ENCODE measurements at places on chromosomes 16 and 17. TPM values are rescaled to one million over a fixed set of nuclear protein-coding genes. Genes with fewer than 3 reads are reported as not detected.

The PRPF8 gene
- total RNA-seq = 103 TPM

The IRX5 gene
- not detected for total RNA-seq

The RGS9 gene
- total RNA-seq = 2.7 TPM

The SLC9A5 gene
- 1.1 TPM for total RNA-seq

- peak overlapping the region; percentile 72 for H3K27ac ChIP-seq
- H3K4me1 ChIP-seq = peaks cover 13% of the 10 kb centered on the region
- no peaks in the 10 kb centered on the region for H3K27me3 ChIP-seq
- peak overlapping the region; percentile 63 for H3K4me3 ChIP-seq
- H3K36me3 ChIP-seq = no peaks in the 10 kb centered on the region
- no peak for DNase-seq
Observed at GRCh38 chr17:9648521-9649110, 3.3 kb downstream of the USP43 start.

GRCh38 chr17:28963055-28963611 is 11.8 kb upstream of the PHF12 start:
- no peak overlapping the region for H3K4me3 ChIP-seq
- no peaks in the 10 kb centered on the region for H3K36me3 ChIP-seq
- DNase-seq = no peak
- H3K27me3 ChIP-seq = peaks cover 3% of the 10 kb centered on the region
- no peaks in the 10 kb centered on the region for H3K4me1 ChIP-seq
- no peak overlapping the region for H3K27ac ChIP-seq

GRCh38 chr17:17512866-17513265 is 16.7 kb upstream of the RASD1 start:
- no peak overlapping the region for H3K27ac ChIP-seq
- peaks cover 29% of the 10 kb centered on the region for H3K4me1 ChIP-seq
- H3K4me3 ChIP-seq = no peak overlapping the region
- H3K36me3 ChIP-seq = no peaks in the 10 kb centered on the region

DNA sequence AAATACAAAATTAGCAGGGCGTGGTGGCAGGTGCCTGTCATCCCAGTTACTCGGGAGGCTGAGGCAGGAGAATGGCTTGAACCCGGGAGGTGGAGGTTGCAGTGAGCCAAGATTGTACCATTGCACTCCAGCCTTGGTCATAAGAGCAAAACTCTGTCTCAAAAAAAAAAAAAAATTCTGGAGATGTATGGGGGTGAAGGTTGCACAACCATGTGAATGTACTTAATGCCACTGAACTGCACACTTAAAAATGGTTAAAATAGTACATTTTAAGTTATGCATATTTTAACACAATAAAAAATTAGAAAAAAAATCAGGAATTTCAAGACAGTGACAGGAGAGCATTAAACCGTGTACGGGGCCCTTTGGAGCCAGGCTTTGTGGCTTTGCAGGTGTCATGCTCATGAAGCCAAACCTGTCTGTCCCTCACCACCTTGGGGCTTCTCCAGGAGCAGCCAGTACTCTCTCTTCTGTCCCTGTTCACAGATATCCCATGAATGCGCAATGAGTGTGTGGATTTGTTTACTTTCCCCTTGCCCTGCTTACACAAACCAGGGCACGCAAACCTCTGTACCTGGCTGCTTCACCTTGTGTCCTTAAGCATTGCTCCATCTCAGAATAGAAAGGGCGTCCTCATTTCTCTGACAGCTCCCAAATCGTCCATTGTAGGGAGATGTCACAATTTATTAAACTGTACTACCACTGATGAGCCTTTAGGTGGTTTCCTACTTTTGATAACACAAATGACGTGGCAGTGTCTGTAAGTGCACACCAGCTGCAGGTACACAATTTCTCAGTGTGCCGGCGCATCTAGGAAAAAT is 58.2 kb upstream of the CBX4 start:
- no peaks in the 10 kb centered on the region for H3K36me3 ChIP-seq
- H3K4me3 ChIP-seq = no peak overlapping the region
- peaks cover 13% of the 10 kb centered on the region for H3K4me1 ChIP-seq
- no peak overlapping the region for H3K27ac ChIP-seq
- H3K27me3 ChIP-seq = peaks cover 31% of the 10 kb centered on the region
- peak; percentile 52 for DNase-seq

GRCh38 chr17:54455251-54455868 is 445.3 kb upstream of the TOM1L1 start:
- H3K27me3 ChIP-seq = no peaks in the 10 kb centered on the region
- DNase-seq = peak; percentile 7
- no peaks in the 10 kb centered on the region for H3K4me1 ChIP-seq
- no peak overlapping the region for H3K27ac ChIP-seq
- no peak overlapping the region for H3K4me3 ChIP-seq
- H3K36me3 ChIP-seq = no peaks in the 10 kb centered on the region

GRCh38 chr17:34305061-34305460 is 14.2 kb upstream of the CCL8 start:
- no peaks in the 10 kb centered on the region for H3K36me3 ChIP-seq
- DNase-seq = no peak
- H3K27me3 ChIP-seq = no peaks in the 10 kb centered on the region
- no peaks in the 10 kb centered on the region for H3K4me1 ChIP-seq
- no peak overlapping the region for H3K4me3 ChIP-seq

GRCh38 chr17:7095625-7096024 is 15.6 kb upstream of the CLEC10A start:
- no peak overlapping the region for H3K27ac ChIP-seq
- no peak overlapping the region for H3K4me3 ChIP-seq
- H3K27me3 ChIP-seq = no peaks in the 10 kb centered on the region
- H3K4me1 ChIP-seq = no peaks in the 10 kb centered on the region

- peaks cover 11% of the 10 kb centered on the region for H3K27me3 ChIP-seq
- no peaks in the 10 kb centered on the region for H3K36me3 ChIP-seq
- no peak overlapping the region for H3K4me3 ChIP-seq
- no peaks in the 10 kb centered on the region for H3K4me1 ChIP-seq
Observed at GRCh38 chr17:34596920-34597319, 17.5 kb downstream of the TMEM132E start.

DNA sequence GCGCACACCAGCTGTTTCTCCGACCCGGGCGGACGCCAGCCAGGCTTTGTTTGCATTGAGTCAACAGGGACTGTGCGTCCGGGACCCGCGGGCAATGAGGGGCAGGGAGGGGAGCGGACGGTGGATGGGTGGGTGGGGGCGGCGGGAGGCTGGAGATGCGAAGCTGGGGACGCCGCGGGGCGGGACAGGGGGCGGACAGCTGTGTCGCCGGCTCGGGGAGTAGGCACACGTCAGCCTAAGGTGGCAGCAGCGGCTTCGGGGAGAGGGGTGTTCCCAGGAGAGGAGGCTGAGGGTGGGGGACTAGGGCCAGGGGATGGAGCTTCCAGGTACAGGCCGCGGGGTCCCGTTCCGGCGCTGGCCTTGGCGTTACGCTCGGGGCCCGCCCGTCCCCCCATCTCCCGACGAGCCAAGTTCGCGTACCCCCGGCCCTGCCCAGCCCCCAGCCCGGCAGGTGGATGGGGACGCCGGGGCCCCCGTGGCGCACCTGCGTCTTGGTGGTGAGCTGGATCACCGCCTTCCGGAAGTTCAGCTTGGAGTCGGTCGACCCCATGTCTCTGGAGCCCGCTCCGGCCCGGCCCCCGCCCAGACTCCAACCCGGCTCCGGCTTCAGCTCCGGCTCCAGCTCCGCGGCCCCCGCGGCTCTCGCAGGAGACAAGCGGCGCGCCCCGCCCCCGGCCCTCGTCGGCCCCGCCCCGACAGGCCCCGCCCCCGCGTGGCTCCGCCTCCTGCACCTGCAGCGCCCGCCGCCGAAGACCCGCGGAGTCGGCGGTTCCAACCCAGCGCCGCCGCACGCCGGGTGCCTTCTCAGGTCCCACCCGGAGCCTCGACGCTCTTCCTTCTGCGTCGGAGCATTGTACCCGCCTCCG is at the start of gene HID1:
Gene HID1, minus strand, starts transcription at position 653 of the 866 bp plus-strand sequence. Its CDS starts 103 bp downstream, at position 550.
- no peaks in the 10 kb centered on the region for H3K27me3 ChIP-seq
- H3K27ac ChIP-seq = peak within 1 kb of the TSS; percentile 15
- peak within 1 kb of the TSS; percentile 90 for H3K4me3 ChIP-seq
- peak; percentile 88 for DNase-seq

- peaks cover 18% of the 10 kb centered on the region for H3K4me1 ChIP-seq
- peak; percentile 72 for DNase-seq
Observed at GRCh38 chr17:46977348-46977747, 1.7 kb downstream of the RPRML start.

- no peaks in the 10 kb centered on the region for H3K4me1 ChIP-seq
- H3K4me3 ChIP-seq = no peak overlapping the region
- no peak for DNase-seq
- no peaks in the 10 kb centered on the region for H3K36me3 ChIP-seq
Observed at GRCh38 chr17:77740481-77740880, 218.0 kb upstream of the TNRC6C start.
